Stimulated activated CD8-positive, alpha-beta memory T cell treated with anti-CD3 and anti-CD28 coated beads, Interleukin-7, amount 100 ng/mL, for 48 hours (primary cell): ENCODE measurements at places on chromosomes 12 and 14.

- DNase-seq: no peak
These were observed 3.7 kb downstream of the DHRS7 start for GRCh38 chr14:60161196-60162107.

DNA sequence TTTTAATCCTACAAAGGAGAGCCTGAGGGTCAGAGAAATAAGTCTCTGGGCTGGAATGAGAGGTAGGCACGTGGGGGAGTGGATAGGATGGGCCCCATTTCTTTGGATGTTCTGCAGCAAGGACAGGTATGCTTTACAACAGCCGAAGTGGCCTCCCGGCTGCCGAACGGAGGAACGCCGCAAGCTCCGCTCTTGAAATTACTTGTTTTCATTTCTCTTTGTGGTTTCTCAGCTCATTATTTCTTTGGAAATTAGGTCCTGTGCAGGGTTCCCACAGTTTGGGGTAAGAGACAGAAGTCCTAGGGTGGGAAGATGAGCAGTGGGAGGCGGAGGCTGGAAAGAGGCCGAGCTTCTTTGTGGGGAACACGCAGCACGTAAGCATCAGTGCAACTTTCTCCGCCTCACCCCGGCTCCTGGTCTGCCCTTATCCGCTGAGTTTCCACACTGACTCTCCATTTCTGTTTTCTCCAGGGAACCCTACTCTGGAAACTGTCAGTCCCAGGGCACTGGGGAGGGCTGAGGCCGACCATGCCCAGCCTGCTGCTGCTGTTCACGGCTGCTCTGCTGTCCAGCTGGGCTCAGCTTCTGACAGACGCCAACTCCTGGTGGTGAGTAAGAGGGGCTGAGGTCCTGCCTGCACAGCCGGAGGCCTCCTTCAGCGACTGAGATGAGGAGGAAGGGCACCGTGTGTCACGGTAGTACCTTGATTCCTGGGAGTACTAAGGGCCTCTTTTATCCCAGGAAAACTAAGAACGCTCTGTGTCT lies 2.0 kb downstream of the WNT5B start:
- DNase-seq: no peak

DNA sequence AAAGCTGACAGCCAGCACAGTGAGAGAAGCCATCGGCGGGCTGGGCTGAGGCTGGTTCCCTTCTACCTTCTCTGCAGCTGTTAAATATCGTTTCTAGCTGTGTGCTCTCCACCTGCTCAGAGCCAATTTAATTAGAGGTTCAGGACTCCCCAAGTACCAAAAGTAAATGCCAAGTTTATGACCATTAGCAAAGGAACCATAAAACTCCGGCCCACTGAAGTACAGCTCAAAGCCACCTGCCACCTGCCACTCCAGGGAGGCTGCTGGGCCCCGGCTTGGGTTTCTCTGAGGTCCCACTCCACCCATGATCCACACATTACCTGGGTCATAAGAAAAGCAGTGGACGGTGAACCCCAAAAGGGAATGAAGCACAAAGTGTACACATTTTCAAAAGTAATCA lies 272.8 kb downstream of the KSR2 start:
- DNase-seq: no peak

DNA sequence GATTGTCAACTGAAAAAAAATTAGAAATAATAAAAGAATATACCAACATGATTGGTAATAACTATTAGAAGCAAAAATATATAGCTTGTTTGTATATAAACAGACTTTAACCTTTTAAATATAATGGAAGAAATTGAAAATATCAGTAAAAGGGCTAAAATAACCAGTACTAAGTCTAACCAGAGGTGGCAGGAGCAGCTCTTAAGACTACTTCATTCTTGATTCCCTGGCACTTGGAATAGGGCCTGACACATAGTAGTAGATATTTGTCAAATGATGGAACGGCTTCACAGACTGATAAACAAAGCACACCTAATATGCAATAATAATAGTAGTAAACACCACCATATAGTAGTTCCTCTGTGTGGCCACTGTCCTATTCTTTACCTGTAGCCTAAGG lies 9.4 kb downstream of the TMEM63C start:
- no peak for DNase-seq

DNA sequence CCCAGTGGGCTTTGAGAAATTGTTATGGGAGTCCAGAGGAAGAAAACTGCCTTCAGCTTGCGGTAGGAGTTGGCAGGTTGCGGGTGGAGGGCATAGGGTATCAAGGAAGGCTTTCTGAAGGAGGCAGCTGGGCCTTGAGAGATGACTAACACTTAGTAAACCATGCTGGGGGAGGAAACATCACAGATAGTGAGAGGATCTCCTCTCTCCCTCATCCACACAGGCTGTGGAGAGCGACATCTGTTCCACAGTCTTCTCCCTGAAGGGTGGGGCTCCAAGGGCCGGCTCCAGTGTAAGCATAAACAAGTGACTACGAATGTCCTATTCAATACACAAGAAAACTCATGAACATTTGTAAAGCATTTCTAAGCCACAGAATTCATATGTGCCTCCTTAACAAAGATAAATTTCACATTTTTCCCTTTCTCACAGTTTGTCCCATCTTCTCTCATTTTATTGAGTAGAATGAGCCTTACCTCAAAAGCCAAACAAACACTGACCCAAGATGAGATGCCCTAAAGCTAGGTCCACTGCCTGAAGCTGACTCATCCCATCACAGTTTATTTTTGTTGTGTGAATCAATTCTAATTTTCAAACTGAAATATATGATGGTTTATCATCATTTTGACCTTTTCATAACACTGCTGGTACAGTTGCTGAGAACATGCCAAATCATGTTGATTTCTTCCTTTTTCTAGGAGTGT lies 227.9 kb downstream of the SLC25A21 start:
- DNase-seq: no peak

GRCh38 chr12:80404629-80405028 lies 39.4 kb upstream of the PTPRQ start:
- no peak for DNase-seq

GRCh38 chr12:84627593-84627992 lies 285.0 kb downstream of the SLC6A15 start:
- DNase-seq: no peak

GRCh38 chr14:55502746-55503284 lies 62.4 kb upstream of the TBPL2 start:
- no peak for DNase-seq

DNA sequence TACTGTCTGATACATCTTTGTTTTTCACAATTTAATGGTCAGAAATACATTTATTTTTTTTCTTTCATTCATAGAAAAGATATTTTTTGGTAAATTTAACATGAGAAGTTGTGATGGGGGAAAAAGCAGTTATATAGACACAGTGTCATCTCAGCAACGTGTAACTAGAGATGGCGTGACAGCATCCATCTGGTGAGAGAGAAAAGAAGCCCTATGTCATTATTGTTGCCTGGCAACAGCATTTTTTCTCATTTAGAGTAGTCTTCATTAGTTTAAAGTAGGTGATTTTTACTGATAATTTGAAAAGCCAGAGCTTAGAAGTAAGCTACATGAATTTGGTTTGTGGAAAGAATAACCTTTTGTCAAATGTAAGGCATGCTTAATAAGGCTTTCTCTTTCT lies 128.6 kb downstream of the ACSS3 start:
- DNase-seq: no peak

DNA sequence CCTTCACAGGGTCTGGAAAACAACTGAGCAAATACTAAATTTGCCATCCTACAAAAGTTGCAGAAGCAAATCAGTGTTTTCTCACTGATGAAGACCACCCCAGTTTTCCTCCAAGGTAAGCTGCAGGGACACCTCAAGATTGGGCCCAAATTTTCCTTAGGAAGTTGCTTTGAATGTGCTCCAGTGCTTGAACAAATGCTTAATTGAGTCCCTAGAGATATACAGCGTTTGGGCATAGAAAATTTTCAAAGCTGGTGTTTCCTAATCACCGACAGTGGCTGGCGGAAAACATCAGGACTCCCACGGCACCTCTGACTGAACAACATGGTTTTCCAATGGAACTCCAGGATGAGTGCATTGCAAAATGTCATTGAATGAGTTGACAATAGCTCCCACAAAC lies 92.5 kb upstream of the HMGA2 start:
- no peak for DNase-seq

DNA sequence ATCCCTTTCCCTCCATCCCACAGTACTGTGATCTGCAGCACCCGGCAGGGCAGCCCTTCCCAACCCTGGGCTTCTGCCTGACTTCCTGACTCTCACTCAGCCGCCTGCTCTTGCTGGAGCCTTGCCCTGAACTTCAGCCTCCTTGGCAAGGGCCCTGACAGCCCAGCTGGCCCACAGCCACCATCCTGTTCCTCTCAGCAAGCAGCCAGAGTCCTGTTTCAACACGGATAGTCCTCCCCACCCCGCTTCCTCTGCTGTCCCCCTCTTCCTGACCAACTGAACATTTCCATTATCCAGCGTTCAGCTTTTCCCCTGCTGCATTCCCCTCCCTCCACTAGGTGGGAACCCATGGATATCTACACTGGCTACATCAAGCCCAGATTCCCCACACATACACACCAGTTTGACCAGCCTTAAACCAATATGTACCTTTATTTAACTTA lies 74.0 kb upstream of the MDM1 start:
- no peak for DNase-seq
